Sciatic nerve (tissue), 2 donors: ENCODE measurements at places on chromosomes 3 and 15.

- no peak for DNase-seq
These were observed 49.3 kb upstream of the LEKR1 start for GRCh38 chr3:156776871-156777270.

GRCh38 chr15:85587707-85588411 lies 206.9 kb downstream of the KLHL25 start:
- no peak for DNase-seq

GRCh38 chr15:99253381-99254090 lies 2.3 kb downstream of the LRRC28 start:
- no peak for DNase-seq

DNA sequence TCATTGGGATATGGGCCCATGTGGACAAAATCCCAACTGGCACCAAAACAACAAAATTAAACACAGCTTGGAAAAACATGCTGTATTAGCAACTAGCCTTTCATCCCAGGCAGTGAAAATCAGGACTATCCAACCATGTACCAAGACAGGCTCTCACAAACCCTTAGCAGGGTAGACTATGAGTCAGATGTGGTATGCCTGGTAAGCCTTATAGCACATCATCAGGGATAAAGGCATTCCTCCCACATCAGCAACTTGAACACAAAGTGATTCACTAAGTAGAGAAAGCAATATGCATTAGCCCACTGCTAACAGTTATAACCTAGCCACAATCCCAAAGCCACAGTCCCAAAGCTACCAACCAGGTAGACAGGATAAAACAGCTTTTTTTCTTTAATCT lies 8.0 kb downstream of the CEP152 start:
- no peak for DNase-seq

DNA sequence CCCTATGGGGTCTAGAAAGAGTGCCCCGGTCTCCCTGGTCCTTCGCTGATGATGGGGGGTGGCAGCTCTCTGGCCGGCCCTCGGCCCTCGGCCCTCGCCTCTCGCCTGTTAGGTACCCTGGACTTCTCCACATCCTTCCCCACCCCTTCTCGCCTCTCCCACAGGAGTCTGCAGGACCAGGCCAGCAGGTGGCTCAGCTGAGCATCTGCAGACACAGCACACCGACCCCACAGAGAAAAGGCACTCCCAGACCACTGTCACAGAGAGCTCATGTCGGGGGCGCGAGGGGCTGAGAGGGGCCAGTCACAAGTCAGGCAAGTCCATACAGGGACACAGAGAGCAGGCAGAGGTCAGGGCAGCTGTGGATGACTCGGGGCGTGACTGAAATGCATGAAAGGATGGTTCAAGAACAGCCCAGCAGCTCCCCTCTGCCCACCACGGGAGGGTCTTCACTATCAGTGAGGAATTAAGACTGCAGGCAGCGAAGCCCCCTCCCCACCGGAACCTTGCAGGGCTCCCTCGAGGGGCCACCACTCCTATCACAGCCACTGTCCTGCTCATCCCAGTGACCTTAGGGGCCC lies 181.7 kb upstream of the NSMCE3 start:
- no peak for DNase-seq

GRCh38 chr3:99960123-99960878 lies 142.6 kb downstream of the CMSS1 start:
- DNase-seq, result no peak

- DNase-seq, result no peak
These were observed 65.9 kb downstream of the CACNA2D3 start for GRCh38 chr3:54188176-54188791.

DNA sequence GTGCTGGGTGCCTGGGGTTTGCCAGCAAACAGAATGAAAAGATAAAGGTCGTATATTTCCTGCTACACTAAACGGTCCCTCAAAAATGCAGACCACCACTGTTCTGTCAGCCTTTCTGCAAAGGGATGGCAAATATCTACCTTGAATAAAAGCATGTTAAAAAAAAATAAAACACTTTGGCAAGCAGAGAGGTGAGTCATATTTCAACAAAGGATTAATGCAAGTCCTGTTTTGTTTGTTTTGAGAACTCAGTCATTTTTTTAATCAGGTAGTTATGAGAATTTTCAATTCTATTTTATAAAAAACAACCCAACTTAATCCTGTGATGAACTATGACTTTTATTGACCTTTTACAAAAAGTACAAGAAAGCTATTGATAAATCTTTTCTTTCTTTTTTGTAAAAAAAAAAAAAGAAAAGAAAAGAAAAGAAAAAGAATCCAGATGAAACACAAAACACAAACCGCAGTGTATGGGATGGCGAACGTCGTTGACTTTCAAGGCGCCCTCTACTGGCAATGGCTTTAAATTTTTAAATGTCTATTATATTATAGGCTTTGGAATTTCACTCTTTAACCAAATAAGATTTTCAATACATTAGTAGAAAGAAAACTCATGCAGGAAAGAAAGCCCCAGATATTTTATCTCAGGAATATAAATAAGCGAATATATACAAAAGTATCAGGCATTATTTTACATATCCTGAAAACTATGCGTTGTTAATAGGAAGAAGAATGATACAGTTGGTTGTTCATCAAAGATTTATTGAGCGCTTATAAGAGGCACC lies 87.8 kb downstream of the NCEH1 start:
- no peak for DNase-seq

GRCh38 chr3:155228676-155229075 lies 64.8 kb downstream of the STRIT1 start:
- no peak for DNase-seq

DNA sequence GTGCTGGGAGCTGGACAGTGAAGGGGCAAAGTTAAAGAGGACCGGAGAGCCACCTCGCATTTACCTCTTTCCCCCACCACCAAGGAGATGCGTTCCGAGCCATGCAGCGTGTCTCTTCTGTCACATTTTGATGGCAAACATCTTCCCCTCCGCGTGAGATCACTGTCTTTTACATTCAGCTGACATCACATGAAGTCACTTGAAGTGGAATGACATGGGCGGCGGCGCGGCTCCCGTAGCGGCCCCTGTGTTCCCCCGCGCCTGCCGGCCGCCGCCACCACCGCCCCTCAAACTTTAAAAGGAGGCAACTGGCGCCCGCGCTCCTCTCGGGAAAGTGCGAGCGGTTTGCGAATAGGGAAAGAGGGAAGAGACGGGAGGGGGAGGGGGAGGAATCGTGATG lies at the start of gene FEZF2:
TSS of gene FEZF2 (minus strand) at position 336 of the 400 bp plus-strand sequence. CDS start 682 bp downstream, outside the sequence.
- no peak for DNase-seq

- no peak for DNase-seq
These were observed 13.4 kb downstream of the SCAMP5 start for GRCh38 chr15:75008629-75009326.

GRCh38 chr3:98890965-98891910 lies 10.3 kb downstream of the DCBLD2 start:
- DNase-seq, result no peak

GRCh38 chr3:187318819-187319616 lies 27.5 kb upstream of the MASP1 start:
- peak; percentile 65 for DNase-seq

DNA sequence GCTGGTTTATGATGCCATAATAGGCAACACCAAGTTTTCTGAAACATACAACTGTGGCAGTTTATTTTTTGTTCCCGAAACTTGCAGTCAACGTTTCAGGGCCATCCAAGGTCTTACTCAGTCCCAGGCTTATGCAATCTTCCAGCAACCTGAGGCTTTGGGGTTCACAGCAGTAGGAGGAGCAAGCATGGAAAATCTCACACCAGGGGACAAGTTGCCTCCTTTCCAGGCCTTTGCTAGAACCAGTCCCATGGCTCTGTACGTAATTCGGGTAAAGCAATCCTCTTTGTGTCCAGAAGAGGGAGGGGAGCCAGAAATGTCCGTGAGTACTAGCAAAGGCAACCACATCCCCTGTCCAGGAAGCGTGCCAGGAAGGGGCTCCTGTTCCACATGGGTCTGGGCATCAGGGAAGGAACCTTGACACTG lies 4.7 kb upstream of the FAM240A start:
- no peak for DNase-seq

GRCh38 chr15:42919799-42920518 lies 619 bp downstream of the TTBK2 start:
- peak; percentile 75 for DNase-seq

GRCh38 chr3:49454898-49455681 lies 15.0 kb upstream of the DAG1 start:
- DNase-seq, result no peak

- no peak for DNase-seq
These were observed 88.4 kb downstream of the VGLL4 start for GRCh38 chr3:11555211-11555782.

DNA sequence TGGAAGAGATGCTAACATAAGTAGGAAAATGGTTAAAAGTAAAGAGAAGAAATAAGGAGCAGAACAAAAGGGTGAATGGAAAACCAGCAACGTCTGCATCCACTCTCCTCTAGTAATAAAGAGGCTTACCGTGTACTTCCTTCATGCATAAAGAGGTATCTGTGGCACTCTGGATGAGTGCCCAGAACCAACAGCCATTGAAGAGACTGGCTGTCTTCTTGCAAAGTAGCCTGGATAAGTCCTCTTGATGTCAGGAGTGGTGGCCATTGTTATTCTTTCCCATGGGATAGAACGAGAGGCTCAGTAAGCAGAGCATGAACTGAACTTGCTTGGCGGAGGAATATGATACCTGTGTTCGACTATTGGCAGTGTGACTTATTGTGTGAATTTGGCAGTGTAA lies 186.2 kb upstream of the RASGRP1 start:
- DNase-seq, result no peak

DNA sequence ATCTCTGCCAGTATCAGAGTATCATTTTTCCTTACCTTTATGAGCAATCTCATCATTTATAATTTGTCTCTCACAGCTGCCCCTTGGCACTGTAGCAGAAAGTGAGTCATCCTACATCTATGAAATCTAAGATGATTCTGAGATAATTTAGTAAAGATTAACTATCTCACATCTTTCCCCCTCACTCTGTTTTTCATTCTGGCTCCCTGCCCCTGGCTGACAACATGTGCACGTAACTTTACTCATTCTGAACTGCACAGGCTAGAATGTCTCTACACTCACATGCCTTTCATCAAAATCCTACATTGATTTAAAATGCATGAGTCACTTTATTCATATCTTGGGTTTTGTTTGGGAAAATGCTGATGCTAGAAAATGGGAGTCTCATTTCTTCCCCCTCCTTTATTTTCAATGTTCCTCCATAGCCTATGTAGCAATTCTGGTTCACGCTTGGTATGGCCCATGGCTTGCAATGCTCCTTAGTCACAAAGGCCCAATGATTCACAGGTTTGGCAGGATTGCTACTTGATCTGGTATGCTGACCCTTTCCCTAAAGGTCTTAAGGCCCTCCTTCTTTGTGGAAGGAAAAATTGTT lies 838.5 kb downstream of the TUSC7 start:
- DNase-seq, result no peak

DNA sequence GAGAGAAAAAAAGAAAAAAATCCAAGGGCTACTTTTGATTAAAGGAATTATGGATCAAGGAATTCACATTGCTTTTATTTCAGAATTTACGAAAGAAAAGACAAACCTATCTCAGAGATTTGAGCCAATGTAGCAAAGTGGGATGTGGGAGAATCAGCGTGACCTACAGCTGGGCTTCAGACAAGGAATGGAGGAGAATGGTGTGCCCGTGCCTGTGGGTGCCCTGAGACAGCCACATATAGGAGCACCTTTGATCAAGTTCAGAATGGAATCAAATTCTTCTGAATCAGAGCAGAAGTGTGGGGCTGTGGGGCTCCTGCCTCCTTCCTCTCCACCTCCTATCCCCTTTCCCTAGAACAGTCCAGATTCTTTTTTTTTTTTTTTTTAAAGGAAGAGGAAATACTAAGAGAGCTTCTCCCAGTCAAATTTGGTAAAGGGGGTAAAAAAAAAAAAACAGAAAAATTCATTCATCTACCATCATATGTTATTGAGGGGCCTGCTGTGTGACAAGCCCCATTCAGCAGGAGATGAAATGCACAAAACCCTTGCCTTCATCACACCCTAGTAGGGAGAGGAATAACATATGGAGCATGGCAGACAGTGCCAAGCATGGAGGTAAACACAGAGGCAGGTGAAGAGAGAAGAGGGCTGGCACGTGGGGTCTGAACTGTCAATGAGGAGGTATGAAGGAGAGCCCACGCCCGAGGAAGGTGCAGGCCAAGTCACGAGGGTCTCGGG lies 25.0 kb upstream of the MUSTN1 start:
- no peak for DNase-seq

DNA sequence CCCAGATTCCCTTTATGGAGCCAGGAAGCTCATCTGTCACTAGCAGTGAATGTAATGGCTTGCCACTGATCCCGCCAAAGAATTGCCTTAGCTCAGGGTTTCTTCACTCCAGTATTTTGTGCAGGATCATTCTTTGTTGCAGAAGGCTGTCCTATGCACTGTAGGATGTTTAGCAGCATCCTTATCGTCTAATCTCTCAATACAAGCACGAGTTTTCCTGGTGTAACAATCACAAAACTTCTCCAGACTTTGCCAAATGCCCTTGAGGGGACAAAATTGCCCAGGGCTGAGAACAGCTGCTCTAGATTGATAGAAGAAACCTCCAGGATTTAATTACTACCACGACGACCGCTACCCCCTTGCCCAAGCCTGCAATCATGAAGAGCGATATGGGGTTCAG lies 6.8 kb upstream of the SHQ1 start:
- DNase-seq, result no peak

GRCh38 chr15:31145271-31145911 lies 43.9 kb upstream of the TRPM1 start:
- DNase-seq, result no peak

DNA sequence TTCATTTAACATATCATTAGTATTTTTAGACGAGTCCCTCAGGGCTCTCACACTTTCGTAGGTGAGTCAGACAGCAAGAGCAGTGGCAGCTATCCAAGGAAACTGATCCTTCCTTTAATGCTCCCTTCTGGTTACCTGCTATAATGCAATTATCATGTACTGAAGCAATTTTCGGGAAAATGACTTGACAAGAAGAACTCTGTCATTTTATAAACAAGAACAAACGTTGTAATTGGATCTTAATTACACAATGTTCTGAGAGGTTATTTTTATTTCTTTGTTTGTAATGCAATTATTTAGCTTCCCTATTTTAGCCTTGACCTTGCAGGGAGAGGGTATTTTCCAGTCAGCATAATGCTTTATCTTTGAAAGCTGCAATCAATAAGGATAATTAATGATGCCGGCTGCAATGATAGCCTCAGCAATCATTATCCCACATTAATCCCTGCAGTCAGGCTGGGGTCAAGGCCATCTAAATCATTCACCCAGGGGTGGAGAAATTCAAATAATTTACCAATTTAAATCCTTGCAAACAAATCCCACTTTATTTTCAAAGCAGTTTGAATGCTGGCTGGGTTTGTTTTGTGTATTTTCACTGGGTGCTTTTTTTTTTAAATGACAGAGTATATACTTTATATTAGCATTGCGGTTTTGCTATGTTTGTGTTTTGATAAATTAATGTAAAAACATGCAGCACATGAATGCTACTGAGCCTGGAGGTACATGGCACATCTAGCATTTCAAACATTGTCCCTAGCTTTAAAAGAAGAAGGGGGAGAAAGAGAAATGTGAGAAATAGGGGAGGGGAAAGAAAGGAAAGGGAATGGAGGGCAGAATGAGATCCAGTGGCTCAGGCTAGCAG lies 249.9 kb downstream of the SHOX2 start:
- no peak for DNase-seq

DNA sequence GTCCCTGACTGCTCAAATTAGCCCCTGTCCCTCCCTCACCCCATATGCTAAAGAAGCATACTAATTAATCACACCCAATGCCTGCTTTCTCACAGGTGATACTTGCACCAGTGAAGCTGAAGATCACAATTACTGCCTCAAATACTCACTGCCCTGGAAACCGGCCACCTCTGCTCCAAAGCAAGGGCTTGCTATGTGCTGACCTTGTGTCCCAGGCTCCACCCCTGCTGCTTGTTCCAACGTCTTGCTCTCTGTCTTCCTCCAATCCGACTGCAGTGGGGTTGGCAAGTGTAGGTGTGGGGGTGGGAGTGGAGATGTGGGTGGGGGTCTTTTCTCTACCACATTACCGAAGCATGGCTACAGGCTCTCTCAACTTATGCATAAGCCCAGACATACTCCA lies 55.7 kb upstream of the PSMD6 start:
- DNase-seq, result no peak
